Fibroblast of skin of abdomen (primary cell): ENCODE measurements at places on chromosomes 5 and 9.

GRCh38 chr9:125632321-125633115 lies 74.5 kb downstream of the MAPKAP1 start:
- peak; percentile 34 for DNase-seq

DNA sequence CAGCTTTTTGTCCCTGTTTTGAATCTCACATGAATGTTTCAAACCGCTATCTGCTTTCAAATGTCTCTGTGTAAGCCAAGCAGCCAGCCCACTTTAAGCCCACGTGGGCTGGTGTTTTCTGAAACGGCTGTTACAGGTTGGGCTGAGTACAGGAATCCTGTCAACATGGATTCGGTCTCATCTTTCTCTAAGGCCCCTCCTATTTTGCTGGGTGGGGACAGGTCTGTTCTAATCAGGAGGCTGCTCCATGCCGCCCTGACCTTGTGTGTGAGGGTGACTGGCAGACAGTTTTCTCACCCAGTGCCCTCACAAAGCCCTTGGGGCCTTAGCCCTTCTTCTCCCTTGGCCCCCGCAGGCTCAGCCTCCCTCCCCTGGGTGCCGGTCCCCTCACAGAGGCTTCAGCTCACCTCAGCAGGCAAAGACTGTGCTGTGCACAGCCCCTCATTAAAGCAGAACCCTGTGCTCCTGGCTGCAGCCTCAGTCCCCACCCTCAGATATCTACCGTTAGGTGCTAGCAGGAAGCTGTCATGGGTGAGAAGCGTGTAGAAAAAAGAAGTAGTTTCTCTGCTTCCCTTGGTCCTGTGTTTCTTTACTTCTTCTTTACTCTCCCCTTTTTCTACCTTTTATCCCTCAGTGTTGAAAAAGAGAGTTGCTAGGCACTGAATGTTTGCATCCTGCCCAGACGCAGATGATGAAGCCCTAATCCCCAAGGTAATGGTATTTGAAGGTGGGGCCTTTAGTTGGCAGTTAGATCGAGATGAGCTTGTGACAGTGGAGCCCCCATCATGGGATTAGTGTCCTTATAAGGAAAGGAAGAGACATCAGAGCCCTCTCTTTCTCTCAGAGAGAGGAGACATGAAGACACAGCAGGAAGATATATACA lies 205.7 kb downstream of the ADAMTS12 start:
- DNase-seq: no peak

GRCh38 chr9:137464291-137464999 lies 5.3 kb upstream of the NSMF start:
- no peak for DNase-seq

DNA sequence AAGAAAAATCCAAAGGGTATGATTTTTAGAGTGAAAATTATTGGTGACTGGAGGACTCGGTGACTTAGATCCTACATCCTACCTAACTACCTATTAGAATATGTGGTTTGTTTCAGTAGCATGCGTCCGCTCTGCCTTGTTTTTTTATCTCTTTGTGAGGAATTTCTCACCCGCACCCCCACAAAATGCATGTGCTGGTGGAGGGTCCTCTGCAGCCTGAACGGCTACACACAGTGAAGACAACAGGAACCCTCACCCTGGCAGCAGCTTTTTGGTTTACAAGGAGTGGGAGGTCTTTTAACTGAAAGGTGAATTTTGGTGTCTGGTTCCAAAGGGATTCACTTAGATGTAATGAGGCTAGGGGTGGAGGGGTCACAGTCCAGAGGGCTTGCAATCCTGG lies 115.5 kb downstream of the GNA14 start:
- DNase-seq: no peak

DNA sequence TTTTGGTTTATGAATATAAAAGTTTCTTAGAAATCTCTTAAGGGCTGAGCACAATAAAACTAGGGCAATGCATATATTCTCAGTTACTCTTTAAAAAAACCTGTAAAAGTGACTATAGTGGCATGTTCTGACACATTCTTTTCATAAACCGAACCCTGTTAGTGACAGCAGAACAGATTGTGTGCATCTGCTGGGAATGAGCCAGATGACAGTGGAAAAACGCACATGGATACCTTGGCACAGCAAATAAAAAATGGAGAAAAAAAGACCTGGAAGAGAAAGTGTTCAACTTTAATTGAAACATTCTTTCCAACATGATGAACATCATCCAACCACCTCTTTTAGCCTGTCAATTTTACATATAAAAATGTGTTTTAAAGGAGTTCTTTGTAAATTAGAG lies 12.7 kb downstream of the MEF2C start:
- no peak for DNase-seq

- DNase-seq: no peak
These were observed 181.2 kb downstream of the MACROH2A1 start for GRCh38 chr5:135217669-135218485.

GRCh38 chr5:14188778-14189177 lies 45.6 kb downstream of the TRIO start:
- DNase-seq: no peak

- no peak for DNase-seq
These were observed 2.1 kb upstream of the PRDM12 start for GRCh38 chr9:130662099-130662969.

DNA sequence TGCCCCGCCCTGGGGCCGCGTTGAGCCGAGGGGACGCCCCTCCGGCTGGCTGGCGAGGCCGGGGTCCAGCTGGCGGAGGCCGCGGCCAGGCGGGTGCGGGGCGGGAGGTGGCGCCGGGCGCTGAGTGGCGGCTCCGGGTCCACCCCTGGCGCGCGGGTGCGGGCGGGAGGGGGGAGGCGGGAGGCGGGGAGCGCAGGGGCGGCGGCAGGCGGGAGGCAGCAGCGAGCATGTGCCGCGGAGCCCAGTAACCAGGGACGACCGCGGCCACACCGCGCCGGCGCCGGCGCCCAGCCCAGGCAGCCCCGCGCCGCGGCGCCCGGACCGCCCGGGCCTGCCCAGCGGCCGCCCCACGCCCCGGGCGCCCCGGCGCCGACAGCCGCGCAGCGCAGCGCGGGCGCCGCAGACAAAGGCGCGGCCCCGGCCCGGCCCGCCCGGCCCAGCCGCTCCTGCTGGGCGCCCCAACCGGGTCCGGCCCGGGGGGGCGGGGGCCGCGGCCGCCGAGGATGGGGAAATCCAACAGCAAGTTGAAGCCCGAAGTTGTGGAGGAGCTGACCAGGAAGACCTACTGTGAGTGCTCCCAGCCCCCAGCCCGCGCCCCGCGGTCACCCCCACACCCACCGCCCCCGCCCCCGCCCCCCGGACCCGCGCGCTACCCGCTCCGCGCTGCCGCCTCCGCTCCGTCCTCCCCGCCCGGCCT lies at the start of gene NCS1:
Gene NCS1 (plus strand): TSS at position 244 of the 697 bp plus-strand sequence. CDS start 260 bp downstream, at position 504.
- DNase-seq: peak; percentile 74

DNA sequence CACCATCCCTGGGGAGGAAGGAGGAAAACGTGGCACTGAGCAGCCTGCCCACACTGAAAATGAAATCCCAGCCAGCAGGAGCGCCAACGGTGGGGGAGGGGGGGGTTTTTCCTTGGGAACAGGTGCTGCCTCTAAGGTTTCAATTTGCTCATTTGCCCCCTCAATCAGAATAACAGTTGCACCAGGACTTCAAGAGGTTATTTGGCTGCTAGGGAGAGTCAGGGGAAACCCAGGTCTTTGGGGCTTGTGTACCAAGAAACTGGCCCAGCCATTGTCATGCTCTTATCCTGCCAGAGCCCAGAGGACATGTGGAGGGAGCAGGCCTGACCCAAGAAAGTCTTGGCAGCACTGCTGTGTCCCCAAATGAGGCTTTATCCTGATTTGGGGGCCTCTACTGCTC lies 66.5 kb downstream of the NDFIP1 start:
- no peak for DNase-seq

- DNase-seq: peak; percentile 72
These were observed 13.6 kb upstream of the AFAP1L1 start for GRCh38 chr5:149257889-149258705.

- DNase-seq: peak; percentile 70
These were observed 12.1 kb upstream of the PTAR1 start for GRCh38 chr9:69771775-69772418.
